ENCODE measurements at places on chromosomes 11 and 22. TPM values are rescaled to one million over a fixed set of nuclear protein-coding genes. Genes with fewer than 3 reads are reported as not detected.

DNA sequence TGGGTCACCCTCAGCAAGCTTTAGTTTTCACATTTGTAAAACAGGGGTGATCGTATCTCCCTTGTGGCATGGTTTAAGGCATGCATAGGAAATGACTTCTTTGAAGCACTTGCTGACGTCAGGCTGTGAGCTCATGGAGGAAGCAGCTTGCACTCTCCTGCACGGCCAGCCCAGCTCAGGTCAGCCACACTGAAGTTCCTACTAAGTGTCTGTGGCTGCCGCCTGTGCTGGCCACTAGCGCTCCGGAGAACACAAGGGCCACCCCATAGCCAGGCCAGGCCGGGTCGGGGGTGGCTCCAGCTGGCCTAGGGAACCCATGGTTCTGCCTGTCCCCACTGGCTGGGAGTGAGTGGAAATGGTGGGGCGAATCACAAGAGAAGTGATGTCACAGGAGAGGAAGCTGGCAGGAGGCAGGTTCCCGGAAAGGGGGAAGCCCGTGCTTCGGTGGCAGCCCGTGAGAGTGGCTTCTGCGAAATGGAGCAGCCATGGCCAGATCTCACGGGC lies 28.2 kb downstream of the KCTD17 start:
- DNase-seq, result peak; percentile 9

DNA sequence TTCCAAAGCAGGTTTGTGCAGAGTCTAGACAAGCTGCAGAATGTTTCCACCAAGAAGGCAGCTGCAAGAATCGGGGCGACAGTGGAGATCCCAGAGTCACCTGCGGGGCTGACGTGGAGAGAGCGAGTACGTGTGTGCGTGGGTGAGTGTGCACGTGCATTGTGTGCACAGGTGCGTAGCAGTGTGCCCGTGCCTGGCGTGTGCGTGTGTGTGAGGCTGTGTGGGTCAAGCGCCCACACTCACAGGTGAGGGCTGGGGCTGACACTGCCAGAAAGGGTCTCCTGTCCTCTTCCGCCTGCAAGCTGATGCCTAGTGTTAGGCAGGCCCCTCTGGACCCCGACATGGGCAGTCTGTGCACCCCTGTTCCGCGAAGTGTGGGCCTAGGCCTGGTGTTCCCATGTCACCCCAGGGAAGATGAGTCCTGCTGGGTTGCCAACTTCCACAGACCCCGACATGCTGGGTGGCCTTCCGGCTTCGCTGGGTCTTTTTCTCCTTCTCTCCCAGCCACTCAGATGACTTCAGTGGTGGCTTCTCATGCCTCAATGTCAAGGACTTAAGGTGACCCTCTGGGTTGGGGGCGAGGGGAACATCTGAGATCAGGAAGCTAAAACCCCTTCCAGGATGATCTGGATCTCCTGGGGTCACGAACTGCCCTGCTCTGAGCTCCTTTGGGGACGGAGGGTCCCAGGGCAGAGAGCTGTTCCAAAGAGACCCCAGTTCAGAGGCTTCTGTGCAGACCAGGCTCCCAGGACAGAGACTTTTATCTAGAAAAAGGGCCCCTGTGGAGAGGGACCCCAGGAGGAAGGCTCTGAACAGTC lies 10.4 kb upstream of the SYT8 start:
- no peak for DNase-seq

Gene SLC43A3
- polyA plus RNA-seq, result 34.8 TPM

DNA sequence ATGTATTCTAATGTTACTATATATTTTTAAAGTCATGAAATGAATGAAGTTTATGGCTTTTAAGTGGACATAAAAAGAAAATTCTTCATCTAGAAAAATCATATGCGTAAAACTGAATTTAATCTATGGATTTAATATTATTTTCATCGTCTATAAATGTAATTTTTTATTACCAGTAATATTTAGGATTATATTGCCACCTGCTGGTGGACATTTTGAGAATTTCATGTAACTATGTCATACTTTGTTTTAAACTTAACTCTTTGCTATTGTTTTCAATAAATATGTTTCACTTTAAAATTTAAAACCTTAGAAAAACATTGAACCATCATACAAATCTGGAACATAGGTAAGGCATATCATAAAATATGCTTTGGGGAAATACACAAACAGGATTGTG lies 66.5 kb upstream of the CEP126 start:
- peak; percentile 65 for DNase-seq

- no peak for DNase-seq
Measured at GRCh38 chr11:78359921-78360320, 57.7 kb downstream of the GAB2 start.

DNA sequence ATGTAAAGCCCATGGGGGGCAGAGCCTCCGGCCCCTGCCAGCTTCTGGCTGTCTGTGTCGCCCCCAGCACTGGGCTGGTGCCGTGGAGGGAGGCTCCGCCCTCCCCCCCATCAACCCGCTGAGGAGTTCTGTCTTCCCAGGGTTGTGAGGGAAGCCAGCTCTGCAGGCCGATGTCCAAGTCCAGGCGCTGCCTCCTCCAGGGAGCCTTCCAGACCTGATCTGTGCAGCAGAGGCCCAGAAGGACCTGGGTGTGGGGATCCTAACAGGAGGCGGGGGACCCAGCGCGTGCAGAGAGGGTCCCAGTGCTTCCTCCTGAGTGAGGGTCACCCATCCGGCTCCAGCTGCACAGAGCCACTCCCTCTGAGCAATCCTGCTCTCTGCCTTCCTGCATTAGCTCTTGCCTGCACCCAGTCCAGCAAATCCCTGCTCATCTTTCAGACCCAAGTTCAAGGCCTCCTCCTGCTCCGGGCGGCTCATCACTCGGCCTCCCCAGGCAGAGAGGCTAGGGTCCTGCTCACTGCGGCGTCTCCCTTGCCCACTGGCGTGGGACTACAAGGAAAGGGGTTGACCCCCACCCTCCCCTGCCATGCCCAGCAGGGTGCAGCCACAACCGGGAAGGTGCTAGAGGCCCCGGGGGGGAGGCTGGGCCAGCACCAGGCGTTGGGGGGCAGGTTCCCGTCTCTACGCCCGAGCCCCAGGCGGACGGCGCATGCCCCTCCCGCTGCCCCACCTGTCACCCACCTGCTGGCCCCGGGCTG lies 16.4 kb downstream of the PRR33 start:
- no peak for DNase-seq

Gene HRAS
- 69.3 TPM for polyA plus RNA-seq

DNA sequence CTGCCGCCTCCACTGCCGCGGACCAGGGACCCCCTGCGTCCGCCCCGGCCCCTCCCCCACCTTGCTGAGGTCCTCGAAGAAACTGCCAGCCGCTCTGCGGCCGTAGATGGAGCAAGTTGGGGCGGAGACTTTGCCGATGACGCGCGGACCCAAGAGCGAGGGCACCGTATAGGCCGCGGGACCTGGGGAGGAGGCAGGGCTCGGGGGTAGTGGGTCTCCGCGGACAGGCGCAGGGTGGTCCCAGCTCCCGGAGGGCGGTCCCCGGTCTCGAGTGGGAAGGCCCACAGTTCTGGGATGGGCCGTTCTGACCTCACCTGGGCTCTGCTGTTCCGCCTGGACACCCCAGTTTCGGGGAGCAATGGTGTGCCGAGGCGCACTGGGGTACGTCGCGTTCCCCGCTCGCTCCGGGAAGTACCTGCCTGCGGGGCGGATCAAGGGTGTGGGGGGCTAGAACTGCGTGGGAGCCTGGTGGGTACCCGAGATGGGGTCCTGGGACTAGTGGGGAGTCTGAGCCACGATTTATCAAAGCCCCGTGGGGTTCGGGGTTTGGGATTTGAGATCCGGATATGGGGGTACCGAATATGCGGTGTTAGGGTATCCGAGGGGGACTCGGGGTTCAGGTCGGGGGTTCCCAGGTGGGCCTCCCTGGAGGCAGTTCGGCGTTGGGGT lies 1.2 kb upstream of the TYMP start:
- peak; percentile 75 for DNase-seq

Gene CAPN1
- polyA plus RNA-seq, result 111 TPM

DNA sequence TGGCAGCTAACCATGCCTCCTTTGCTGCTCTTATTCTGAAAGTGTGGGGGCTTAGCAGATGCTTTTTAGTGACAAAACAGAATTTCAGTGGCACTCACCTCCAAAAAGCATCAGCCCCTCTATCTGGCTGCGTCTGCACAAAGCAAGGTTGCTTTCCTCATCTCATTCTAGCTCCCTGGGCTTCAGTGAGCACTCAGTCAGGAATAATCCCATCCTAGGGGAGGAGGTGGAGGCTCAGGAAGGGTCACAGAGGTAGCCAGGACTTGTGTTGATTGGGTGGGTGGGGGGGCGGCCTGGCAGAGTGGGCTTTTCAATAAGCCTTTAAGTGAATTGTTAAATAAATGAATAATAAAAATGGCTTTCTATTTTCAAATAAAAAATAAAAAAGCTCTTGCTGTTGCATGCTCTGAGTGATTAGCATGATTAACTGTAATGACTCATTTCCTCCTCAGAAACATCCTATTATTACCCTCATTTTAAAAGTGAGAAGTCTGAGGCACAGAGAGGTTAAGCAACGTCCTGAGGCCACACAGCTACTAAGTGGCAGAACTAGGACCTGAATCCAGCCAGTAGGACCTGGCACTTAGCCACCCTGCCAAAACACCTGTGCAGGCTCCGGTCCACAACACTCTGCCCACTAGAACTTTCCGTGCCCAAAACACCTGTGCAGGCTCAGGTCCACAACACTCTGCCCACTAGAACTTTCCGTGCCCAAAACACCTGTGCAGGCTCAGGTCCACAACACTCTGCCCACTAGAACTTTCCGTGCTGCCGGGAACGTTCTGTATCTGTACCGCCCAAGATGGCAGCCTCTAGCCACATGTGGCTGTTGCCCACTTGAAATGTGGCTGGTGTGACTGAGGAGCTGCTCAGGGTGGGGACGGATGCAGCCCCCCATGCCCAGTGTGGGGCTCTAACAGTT lies 5.5 kb downstream of the B3GAT1 start:
- DNase-seq, result no peak

DNA sequence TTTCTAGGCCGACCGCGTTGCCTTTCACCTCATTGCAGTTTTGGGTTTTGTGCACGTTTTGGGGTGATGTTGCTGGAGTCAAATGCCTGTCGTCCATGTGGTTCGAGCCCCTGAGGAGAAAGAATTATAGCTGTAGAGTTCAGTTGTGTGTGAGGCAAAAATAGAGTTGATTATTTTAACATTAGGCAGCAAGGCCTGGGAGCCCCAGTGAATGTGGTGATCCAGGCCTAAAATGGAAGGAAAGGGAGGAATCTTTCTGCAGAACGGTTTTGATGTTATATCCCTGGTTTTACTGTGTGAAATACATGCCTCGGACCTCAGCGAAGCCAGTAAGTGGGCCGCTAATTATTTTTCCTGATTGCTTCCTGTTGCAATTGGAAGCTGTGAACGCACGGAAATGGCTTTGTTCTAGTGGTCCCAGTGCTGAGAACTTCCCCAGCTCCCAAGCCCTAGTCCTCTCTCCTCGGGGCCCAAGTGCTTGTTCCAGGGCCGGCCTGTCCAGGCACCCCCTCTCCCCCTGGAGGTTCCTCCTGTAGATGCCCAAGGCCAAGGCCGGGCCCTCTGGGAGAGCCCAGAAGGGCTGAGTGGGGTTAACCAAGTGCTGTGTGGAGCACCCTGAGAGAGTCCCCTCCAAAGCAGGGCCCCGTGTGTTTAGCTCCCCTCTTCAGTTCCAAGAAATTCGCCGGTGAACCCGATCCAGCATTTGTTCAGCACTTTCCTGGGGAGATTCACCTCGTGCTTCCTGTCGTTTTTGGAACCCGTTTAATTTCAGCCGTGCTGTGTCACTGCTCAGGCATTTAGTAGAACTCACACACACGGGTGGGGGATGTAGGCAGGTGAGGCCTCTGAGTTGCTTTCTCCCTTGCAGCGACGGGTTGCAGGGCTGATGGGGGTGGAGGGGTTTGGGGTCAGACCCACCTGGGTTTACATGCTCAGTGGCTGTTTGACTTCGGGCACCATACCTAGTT lies 2.1 kb downstream of the LRP5 start:
- peak; percentile 73 for DNase-seq

- no peak for DNase-seq
Measured at GRCh38 chr11:16049611-16050010, 306.7 kb downstream of the SOX6 start.

GRCh38 chr22:23803001-23803819 lies 16.4 kb downstream of the SMARCB1 start:
- DNase-seq, result no peak

GRCh38 chr22:36085476-36086169 lies 57.0 kb upstream of the RBFOX2 start:
- no peak for DNase-seq

DNA sequence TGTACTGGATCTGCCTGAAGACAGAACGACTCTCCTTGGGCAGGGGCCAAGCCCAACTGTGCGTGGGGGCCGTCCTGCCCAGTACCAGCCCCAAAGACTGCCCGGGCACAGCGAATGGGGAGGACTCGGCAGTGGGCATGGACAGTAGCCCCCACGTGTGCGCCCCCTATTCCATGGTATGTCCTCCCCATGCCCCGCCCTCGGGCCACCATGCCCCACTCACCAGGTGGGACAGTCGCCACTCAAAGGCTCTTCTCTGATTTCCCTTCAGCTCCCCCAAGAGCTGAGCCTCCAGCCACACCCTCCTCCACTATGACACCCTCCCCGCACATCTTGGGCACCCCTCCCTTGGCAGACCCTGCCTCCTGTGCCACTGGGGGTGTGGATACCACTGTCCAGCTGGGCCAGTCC lies 43.5 kb downstream of the GNB1L start:
- no peak for DNase-seq

DNA sequence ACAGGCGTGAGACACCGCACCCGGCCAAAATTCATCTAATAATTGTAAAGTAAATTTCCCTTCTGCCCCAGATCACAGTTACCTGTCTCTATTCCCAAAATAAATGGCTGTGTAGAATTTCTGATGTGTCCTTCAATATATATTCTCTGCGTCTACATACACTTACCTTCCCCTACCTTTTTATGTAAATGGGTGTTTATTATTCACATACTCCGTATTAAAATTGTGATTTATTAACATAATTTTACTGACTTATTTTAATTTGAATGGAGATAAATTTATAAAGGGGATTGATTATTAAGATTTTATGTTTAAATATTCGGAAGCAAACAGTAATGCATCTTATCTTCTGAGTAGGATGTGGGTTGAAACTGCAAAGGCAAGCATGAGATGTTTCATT lies 16.4 kb upstream of the ZNF280A start:
- no peak for DNase-seq

- no peak for DNase-seq
Measured at GRCh38 chr11:116396331-116396730, 376.5 kb downstream of the BUD13 start.

Gene OR51B5
- polyA plus RNA-seq, result not detected

Gene PRR33
- polyA plus RNA-seq, result not detected

Gene IL18BP
- 5.3 TPM for polyA plus RNA-seq

Gene C11orf86
- polyA plus RNA-seq, result not detected

Gene NAALAD2
- polyA plus RNA-seq, result 0.73 TPM

All from fibroblast of lung (primary cell).